ENCODE measurements at places on chromosomes 16 and 17.

DNA sequence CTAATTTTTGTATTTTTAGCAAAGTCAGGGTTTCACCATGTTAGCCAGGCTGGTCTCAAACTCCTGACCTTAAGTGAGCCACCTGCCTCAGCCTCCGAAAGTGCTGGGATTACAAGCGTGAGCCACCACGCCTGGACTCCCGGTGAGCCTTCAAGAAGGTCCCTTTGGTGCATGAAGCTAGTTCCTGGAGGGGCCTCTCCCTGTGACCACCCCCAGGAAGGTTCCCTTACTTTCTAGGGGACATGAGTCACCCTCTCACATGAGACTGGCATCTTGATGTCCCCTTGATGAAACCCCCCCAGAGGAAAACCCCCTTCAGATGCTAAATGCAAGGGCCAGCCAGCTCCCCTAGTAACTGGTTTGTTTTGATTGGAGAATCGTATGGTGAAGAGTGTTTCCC lies 12.8 kb downstream of the CARHSP1 start:
- no peak for DNase-seq

- no peak for DNase-seq
Observed at GRCh38 chr17:65154770-65155589, 17.8 kb downstream of the RGS9 start.

GRCh38 chr16:70437017-70437581 lies 1.8 kb downstream of the ST3GAL2 start:
- no peak for DNase-seq

DNA sequence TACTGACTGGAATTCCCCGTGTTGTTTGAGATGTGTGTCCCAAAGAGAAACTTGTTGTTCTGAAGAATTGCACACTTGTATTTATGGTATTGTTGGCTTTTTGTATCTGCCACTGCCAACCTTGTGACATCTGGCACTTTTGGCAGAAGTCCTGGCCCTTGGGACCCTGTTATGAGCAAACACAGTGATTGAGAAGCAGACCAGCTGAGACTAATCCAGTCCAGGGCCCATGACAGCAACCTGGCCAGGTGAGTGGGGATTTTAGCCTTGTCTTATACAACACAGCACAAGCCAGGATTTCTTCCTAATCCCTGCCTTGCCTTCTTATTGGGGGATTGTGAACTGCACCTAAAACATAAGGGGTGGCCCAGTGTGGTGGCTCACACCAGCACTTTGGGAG lies 80.0 kb downstream of the NTN1 start:
- DNase-seq: no peak

- no peak for DNase-seq
Observed at GRCh38 chr16:23296994-23297393, 5.1 kb upstream of the SCNN1B start.

DNA sequence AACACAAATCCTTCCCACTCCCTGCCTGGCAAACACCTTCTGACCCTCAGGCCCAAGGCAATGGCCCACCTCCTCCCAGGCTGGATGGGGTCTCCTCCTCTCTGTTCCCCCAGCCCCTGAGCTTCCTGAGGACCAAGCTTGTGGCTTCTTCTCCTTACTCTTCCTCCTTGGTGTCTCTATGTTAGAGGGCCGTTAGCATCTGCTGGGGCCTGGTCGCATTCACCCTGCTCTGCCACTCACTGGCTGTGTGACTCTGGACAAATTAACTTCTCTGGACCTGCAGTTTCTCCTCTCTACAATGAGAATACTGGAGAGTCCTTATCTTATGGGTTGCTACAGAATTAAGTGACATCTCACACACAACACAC lies 725 bp upstream of the MT2A start:
- no peak for DNase-seq

DNA sequence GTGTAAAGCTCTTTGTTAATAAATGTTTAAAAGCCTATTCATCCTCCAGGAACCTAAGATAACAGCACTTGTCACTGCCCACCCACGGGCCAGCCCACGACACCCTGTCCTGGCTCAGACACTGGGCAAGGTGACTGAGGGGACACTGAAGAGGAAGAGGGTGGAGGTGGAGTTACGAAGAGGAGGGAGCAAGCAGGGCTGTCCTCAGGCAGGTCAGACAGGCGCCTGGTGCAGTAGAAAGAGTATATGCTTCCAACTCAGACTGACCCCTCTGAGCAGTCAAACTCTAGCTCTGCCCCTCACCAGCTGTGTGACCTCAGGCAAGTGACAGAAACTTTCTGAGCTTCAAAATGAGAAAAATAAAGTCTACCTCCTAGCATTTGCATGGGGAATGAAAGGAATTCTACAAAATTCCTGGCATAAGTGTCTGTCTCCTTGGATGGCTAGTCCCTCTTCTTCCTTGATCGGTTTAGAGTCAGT lies 22.8 kb downstream of the TEX2 start:
- no peak for DNase-seq

DNA sequence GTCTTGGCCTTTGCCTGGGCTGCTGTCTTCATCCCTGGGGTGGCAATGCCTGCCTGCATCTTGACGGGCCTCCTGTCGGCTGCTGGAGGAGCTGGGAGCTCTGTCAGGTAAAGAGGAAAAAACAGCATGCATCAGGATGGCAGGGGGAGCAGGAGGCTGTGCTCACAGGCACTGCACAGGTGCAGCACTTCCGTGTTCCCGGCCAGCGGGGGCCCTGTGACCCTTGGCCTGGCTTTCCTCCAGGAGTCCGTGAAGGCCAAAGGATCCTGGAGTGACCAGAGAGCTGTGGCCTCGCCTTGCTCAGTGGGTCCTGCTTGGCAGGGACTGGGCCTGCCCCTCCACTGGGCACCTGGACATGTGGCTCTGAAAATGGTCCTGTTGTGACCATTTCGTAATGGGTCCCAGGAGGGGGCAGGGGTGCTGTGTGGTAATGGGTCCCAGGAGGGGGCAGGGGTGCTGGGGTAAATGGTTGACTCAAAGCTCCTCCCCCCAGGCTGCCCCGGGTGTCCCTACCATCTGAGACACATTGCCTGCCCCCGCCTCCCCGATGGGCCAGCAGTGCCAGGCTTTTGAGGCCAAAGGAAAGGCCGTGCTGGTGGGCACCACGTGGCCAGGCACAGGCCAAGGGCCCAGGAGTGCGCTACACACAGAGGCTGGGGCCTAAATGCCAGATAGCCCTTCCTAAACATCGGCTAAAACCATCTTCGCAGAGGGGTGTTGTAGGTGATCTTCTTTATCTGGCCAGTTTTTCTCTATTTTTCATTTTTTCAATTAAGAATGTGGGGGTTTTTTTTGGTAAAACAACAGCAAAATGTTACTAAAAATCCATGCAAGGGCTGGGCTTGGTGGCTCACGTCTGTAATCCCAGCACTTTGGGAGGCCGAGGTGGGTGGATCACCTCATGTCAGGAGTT lies 4.0 kb upstream of the FASN start:
- no peak for DNase-seq

- no peak for DNase-seq
Observed at GRCh38 chr16:68790944-68791343, 52.4 kb upstream of the TANGO6 start.

DNA sequence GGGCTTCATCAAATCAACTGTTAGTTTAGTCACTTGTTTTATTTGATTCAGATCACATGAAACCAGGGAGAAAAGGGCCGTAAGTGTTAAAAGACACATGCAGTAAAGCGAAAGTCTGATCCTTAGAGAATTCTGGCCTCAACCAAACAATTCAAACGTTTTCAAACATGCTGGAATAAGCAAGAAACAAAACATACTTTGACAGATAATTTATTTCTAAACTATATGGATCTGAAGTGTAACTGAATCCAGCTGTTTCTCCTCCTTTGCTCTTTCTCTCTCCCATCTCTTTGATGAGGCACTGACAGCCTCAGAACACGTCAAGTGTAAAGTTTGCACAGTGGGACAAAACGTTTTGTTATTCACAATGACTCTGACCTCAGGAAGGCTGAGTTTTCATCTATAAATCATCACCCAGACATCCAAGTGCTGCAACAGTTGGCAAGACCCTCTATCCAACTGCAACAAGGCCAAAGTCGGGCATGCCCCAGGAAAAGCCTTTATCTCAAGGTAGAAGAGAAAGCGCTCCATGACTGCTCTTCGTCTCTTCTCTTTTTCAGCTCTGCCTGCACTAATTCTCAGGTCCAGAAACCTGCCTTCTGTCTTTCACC lies 267.1 kb upstream of the MYOCD start:
- no peak for DNase-seq

DNA sequence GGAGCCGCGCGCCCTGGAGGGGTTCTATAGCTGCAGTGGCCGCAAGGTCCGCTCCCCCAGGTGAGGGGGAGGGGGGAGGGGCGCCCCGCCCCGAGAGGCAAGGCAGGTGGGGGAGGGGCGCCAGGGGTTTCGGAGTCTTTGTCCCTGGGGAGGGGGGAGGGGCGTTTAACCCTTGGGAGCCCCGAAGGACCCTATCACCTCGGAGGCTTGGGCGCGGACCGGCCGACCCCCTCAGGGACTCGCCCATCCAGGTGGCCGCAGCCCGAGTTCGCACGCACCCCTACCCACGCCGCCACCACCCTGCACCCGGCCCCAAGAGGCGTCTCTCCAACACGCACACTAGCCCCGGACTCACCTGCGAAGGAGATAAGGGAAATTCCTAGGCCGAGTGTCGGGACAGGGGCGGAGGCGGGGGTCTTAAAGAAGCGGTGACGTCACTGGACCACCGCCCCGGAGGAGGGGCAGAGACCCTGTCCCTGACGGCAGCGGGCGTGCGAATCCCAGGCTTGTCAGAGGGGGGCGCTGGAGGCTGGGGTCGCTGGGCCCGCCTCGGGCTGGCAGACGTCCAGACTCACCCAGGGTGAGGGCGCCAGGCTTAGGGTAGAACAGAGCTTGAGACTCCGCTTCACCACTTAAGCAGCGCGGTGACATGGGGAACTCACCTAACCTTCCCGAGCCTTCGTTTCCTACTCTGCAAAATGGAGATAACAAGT lies at the start of gene CLDN6:
Gene CLDN6, minus strand, starts transcription at position 390 of the 713 bp plus-strand sequence. CDS start 2,162 bp downstream, outside the sequence.
- no peak for DNase-seq

GRCh38 chr17:46818316-46818928 lies at the start of gene WNT3:
Gene WNT3 (minus strand): TSS chr17:46818692. CDS start chr17:46818597, 95 bp downstream.
- no peak for DNase-seq

- no peak for DNase-seq
Observed at GRCh38 chr17:14330492-14330962, 29.6 kb downstream of the HS3ST3B1 start.

DNA sequence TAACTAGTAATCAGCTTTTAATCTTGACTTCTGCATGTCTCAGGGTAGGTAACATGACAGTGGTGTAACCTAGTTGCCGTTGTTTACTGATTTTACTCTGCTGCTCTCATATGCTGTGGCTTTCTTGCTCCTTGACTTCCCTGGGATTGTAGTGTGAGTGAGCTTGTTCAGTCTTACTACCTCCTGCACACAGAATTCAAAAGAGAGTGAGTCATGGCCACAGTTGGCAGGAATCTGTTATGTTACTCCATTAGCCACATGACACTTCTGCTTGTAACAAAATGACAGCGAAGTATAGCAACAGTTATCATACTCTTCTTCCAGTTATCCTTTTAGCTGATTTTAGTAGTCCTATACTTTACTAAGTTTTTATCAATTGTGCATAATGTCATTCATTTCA lies 18.8 kb downstream of the TNRC6A start:
- no peak for DNase-seq

- no peak for DNase-seq
Observed at GRCh38 chr16:24906901-24907300, 61.1 kb downstream of the SLC5A11 start.

DNA sequence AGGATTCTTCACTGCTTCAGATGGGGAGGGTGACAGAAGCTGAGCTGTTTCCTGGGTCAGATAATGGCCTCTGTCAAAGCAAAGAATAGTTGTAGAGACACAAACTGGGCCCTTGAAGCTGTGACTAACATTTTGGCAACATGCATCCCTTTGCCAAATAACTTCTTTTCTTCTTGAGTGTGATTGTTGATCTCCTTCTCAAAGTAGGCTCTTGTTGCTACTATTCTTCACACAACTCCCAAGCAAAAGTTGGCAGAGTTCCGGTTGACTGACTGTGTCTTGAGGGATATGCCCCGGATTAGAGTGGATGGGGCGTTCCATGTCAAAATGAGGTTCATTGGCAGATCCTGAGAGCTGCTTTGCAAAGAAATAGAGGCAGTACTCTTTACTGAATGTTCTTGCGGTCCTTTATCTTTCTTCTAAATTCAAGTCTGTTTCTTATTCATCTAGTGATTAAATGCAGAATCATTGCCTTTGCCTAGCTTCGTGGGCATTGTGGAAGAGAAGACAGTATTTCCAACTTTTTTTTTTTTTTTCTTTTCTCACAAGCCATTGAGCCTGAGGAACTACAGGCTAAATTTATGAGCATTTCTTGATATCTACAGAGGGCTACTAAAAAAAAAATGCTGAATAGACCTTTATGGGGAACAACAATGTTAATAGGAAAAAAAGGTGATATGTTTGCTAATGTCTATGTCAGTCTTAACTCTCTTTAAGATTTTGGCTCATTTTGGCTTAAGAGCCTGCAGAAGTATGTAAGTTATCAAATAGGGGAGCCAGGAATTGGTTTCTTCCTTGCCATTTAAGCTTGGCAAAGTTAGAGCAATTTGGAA lies 5.8 kb downstream of the WIPF2 start:
- DNase-seq: no peak

DNA sequence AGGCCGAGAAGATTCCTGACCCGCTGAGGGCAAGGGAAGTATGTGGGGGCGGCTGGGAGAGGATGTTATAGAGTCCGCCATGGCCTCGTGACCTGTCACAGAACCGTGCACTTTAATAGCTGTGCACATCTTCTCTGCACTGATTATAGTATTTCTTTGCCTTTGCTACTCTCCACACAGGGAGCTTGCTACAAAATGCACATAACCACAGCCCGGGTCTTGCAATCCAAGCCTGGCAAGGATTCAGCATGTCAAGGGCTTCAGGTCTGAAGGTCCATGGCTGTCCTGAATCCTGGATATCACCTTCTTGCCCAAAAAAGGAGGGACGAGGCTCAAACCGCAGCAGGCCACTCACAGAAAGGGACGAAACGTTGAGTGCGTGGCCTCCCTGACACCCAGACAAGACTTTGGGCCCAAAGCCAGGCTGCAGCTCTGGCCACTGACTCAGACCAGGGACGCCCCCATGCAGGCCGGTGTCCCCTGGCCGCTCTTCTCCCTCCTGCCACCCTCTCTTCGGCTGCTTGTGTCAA lies 43.7 kb downstream of the USP22 start:
- DNase-seq: no peak

GRCh38 chr16:17602678-17603077 lies 131.9 kb upstream of the XYLT1 start:
- no peak for DNase-seq

DNA sequence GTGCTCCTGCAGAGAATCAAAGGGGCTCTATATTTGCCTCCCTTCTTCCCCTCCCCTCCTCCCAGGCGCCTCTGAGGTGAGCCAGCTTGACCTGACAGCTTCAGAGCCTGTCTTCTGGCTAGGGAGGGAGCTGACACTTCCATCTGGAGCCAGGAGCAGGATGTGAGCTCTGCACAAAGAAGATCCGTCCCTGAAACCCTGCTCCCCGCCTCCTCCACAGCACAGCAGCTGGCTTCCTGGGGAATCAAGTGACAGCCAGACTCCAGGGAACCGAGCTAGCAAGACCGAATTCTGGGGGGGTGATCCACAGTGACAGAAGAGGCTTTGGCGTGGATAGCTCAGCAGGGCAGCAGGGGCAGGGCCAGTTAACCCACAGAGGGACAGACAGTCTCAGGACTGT lies 37.2 kb downstream of the CCDC182 start:
- DNase-seq: no peak

Data from NCI-H1436 treated with DMSO at 0.1 percent for 48 hours (cell line).